ENCODE measurements at places on chromosomes 13 and 19.

GRCh38 chr19:47095476-47096099 is 18.0 kb downstream of the ZC3H4 start:
- peak; percentile 54 for DNase-seq

- no peak for DNase-seq
These were observed 1.0 kb upstream of the TM6SF2 start for GRCh38 chr19:19274146-19274545.

DNA sequence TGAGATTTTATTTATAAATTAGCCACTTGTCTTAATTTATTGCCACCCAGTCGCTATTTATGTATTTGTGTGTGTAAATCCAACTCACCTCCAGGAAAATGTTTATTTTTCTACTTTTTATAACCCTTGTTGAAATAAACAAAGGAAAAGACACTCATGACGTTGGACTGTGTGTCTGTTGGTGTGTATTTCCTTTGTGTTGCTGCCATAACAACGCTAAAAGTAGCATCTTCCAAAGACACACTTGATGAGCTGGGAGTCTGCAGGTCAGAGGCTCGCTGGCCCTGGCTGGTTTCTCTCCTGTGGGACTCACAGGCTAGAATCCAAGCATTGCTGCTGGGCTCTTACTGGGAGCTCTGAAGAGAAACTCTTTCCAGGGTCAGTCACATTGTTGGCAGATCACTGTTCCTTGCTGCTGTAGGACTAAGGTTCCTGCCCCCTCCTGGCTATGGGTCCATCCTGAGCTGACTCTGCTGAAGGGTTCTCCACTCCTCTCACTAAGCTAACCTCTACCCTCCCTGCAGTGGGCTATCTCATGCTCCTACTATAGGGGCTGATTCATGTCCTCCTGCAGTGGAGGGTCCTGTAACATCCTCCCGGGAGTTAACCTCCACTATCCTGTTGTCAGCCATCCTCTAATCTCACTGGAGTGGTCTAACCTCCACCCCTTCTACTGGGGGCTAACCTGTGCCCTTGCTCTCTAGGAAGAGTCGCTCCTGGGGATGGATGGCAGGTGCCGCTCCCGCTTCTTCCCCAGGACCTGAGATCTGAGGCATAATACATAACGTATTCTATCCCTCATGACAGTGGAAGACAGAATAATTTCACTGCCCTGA is 2.1 kb downstream of the IFNL2 start:
- no peak for DNase-seq

- no peak for DNase-seq
These were observed 378.4 kb downstream of the KCNRG start for GRCh38 chr13:50393628-50394027.

GRCh38 chr19:14113762-14114414 is 3.7 kb downstream of the PRKACA start:
- peak; percentile 52 for DNase-seq

DNA sequence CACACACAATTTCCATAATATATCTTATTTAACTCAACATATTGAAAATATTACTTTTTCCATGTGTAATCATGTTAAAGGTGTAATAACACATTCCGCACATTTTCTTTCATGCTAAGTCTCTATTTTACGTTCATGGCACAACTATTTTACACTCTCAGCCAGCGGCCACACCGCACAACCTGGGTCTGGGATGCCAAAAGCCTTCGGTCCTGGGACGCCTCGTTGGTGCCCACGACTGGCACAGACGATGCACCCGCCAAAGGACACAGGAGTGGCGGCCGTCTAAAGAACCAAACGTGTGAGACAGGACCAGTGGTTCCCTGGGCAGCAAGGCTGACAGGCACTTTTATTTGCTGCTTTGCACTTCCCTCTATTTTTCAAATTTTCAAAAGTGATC is 10.0 kb upstream of the PROZ start:
- no peak for DNase-seq

GRCh38 chr19:2321565-2322283 is 6.7 kb downstream of the LSM7 start:
- no peak for DNase-seq

- DNase-seq = no peak
These were observed 49.8 kb downstream of the KATNAL1 start for GRCh38 chr13:30257468-30258099.

GRCh38 chr13:68982961-68983619 is 1124.5 kb upstream of the ATXN8OS start:
- no peak for DNase-seq

- DNase-seq = no peak
These were observed 812.6 kb downstream of the DACH1 start for GRCh38 chr13:71054358-71054757.

DNA sequence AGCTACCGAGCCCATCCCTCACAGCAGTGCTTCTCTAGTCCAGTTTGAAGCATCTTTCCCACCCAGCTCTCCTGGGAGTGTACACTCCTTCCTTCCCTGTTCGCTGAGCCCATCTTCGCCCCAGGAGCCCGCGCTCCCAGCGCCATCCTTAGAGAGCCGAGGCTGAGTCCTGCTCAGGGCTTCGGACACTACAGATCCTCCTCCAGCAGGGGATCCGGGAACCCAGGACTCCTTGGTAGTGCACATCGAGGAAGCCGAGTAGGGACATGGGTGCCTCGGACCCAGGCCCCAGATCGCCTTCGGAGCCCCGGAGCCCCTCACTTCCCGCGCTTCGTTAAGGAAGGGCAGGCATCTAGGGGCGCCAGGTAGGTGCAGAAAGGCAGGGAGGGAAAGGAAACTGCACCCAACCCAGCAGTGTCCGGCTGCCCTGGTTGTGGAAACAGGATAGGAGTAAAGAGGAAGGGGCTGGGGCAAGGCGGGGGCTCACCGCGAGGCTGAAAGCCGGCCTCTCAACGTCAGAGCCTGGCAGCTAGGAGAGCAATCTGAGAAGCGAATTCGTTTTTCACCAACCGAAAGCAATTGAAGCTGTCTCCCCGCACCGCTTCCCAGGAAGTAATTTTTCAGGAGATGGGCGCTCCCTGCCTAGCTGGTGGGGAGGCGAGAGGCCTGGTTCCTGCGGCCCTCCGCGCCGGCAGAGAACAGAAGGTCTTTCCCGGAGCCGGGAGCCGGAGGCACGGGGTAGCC is 1.0 kb downstream of the PDX1 start:
- no peak for DNase-seq

GRCh38 chr13:25143706-25144105 is 28.4 kb downstream of the AMER2 start:
- DNase-seq = no peak

GRCh38 chr13:54387625-54388024 is 1359.0 kb downstream of the OLFM4 start:
- DNase-seq = no peak

DNA sequence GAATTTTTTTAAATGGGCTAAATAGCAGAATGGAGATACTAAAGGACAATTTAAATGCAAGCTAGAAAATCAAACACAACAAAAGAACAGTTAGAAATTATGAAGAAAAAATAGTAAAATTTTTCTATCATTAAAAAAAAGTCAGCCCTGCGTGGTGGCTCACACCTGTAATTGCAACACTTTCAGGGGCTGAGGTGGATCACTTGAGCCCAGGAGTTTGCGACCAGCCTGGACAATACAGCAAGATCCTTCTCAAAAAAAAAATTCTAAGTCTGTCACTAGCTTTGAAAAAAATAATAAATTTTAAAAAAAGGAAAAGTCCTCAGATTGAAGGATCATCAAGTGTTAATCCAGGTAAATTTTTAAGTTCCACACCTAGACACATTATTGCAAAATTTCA is 7.7 kb downstream of the TUBGCP3 start:
- no peak for DNase-seq

DNA sequence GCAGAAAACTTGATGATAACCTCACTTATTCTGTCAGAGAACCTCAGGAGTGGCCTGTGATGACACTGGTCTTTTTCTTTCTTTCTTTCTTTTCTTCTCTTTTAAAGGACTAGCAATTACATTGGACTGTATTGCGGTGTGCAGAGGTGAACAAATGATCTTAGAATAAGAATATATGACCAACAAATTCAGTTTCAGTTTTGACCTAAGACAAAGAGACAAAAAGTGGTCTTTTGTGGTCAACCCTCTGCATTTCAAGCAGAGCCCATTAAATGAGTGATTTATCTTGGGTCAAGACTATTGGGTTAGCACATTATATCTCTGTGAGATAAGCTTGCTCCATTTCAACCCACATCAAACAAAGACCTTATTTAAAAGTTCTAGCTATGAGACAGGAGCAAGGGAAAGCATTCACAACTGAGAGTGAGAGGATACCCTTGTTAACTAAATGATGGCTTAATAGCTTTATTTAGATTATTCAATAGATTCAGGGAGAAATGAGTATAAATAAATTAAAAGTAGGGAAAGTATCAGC is 644.4 kb downstream of the PCDH9 start:
- DNase-seq = no peak

DNA sequence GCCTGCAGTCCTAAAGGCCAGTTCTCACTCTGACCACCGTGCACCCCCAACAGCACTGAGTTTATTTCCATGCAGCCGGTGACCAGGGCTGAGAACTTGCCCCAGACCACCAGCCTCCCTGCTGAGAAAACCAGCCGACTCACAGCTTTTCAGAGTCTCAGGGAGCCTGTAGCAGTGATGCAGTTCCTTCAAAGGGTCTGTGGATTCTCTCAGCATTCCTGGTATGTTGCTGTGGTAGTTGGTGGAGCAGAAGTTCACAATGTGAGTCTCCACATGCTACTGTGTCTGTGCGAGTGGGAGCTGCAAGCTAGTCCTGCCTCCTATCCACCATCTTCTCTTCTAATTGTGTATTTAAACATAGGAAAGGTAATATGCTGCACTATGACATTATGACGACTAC is 254.9 kb upstream of the KLF12 start:
- DNase-seq = no peak

- DNase-seq = no peak
These were observed 806 bp downstream of the ZNF90 start for GRCh38 chr19:20078581-20079031.

DNA sequence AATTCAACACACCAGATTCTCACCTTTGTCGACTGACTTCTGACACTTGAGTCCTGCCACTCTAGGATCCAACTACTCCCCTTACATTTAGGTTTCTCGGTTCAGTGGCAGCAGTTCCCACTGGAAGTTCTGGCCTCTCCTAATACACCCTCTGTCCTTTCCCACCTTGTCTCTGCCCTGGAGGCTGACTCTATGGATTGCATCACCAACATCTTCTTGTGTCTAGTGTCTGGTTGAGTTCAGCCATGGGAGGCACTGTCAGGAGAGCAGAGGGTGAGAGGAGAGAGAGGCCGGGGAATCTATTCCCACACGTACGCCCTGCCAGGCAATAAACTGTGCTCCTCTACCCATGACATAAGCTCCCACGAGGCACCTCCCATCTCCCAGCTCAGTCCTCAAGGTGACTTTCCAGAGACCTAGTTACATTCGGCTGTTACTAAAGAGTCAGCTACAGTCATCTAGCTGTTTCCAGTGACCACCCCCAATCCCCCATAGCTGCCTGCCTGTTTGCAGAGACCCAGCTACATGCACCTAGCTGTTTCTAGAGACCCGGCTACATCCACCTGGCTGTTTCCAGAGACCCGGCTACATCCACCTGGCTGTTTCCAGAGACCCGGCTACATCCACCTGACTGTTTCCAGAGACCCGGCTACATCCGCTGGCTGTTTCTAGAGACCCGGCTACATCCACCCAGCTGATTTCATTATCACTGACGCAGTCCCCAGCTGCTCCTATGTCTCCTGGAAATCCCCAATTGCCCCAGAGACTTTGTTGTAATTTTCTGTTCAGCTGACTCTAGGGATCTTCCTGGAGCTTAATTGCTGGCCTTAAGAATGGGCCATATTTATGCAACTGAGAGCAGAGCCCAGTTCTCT is 8.1 kb upstream of the LILRB4 start:
- no peak for DNase-seq

- no peak for DNase-seq
These were observed 112.9 kb upstream of the PEG3 start for GRCh38 chr19:56953470-56953869.

- no peak for DNase-seq
These were observed 108.3 kb downstream of the POSTN start for GRCh38 chr13:37490176-37490779.

DNA sequence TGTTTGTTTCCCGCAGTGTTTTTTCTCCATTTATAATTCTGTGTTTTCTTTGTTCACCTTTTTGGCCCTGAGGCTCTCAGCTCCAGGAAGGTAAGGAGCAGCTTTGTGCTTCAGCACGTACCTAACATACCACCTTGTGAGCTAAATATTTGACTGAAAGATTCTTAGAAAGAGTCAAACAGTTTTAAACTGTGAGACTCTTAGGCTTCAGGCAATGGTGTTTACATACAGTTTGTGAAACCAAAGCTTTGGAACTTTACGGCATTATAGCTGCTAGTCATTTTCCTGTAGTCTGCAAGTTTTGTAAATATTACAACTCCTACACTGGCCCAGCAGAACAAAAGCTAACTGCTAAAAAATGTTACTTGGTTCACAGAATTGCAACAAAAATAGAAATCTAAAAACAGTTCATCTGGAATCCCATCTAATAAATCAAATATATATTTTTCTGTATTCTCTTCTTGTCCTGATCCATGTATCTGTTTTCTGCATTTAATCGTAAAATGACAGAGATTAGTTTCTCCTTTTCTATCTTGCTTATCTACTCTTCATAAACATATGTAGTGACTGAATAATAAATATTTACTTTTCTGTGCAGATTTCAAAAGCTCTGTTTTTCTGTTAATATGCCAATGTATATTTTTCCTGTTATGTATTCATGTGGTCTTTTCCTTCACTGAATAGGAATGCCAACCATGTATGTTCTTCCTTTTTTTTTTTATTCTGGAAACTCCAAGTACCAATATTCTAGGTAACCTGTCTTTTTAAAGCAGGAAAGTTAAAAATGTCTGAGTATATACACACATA is 38.8 kb upstream of the GPI start:
- DNase-seq = no peak
